ENCODE measurements at places on chromosomes 11 and 22.

- no peak for DNase-seq
Measured at GRCh38 chr11:16786131-16786530, 47.7 kb downstream of the C11orf58 start.

GRCh38 chr22:20431511-20432192 is 6.0 kb downstream of the SCARF2 start:
- DNase-seq, result no peak

DNA sequence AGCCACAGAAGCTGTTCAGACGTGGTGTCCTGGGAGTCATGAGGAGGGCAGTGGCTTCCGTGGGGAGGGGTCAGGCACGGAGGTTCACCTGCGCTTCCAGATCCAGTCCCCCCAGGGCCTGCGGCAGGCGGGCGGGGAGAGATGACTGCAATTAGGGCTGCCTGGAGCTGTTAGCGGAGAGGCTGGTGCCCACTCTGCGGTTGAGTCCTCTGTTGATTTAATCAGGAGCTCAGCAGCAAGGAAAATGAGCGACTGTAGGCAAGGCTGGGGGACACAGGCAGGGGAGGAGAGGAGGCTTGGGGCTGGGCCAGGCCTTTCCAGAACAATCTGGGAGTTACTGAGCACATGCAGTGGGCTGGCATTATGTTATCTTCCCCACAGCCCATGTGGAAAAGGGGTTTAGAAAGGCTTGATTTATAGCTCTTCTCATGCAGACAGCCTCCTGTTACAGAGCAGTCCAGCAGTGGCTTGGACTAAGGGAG is 13.1 kb downstream of the PLCB3 start:
- DNase-seq, result no peak

DNA sequence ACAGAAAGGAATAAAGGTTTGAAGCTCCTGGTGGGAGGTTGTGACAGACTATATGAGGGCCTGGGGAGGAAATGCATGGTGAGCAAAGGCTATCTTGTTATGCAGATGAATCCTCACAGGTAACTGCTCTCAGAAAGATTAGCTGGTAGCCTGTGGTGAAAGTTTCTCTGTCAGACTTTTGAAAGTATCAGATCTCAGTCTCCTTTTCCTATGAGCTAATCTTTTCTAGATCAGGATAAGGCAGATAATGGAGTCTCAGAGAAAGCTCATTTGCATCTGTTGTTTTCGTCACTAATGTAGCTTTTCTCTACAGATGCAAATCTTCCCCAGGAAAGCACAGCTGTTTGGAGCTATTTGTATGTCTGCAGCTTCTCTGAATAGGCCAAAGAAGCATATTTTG is 21.0 kb upstream of the OR6X1 start:
- no peak for DNase-seq

- no peak for DNase-seq
Measured at GRCh38 chr11:15148169-15148568, 33.4 kb downstream of the INSC start.

DNA sequence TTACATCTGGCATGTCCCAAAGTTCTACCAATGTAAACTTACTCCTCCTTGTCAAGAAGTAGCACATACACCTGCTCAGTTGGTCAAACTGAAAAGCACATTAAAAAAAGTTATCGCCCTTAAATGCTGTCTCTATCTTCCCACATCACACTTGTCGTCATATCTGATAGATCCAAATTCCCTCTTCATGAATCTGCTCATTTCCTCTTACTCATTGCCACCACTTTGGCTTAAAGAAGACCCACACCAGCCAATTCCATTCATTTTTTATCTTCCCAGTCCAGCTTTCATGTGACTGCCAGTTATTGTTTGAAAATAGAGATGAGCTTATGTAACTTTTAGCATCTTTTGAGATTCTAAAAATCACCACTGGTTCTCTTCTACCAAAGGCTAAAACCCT is 305.9 kb upstream of the MTNR1B start:
- DNase-seq, result no peak

GRCh38 chr22:40414838-40415505 is 44.6 kb downstream of the SGSM3 start:
- no peak for DNase-seq

GRCh38 chr22:18067548-18068341 is 10.0 kb upstream of the PEX26 start:
- no peak for DNase-seq

- DNase-seq, result no peak
Measured at GRCh38 chr11:104898685-104899013, 389 bp upstream of the CASP12 start.

GRCh38 chr11:114059278-114059983 is at the start of gene ZBTB16:
Gene ZBTB16 (plus strand): TSS chr11:114059711. CDS start chr11:114063301, 3,590 bp downstream.
- DNase-seq, result peak; percentile 88
